Keratinocyte (primary cell): ENCODE measurements at places on chromosomes 1 and 21. TPM values are rescaled to one million over a fixed set of nuclear protein-coding genes. Genes with fewer than 3 reads are reported as not detected.

Gene AADACL4
- not detected in 3 replicates for polyA plus RNA-seq

DNA sequence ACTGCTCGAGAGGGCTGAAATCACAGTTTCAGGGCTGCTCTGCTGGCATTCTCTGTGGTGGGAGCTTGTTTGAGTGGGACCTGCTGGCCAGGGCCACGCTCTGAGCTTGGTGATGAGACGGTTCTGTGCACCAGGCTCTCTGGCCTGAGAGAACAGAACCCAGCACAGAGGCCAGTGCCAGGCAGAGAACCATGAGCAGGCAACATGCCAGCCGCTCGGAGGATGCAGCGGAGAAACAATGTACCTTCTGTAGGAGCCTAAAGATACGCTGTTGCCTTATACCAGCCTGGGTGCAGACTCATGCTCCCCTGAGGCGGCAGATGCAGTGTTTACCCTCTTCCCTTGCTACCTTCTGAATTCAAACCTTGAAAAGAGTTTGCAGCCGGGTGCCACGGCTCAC, 10.0 kb downstream of the C2CD2 start:
- no peaks in the 10 kb centered on the region for H3K27me3 ChIP-seq
- no peak for DNase-seq
- H3K27ac ChIP-seq: no peak overlapping the region
- peaks cover 10% of the 10 kb centered on the region for H3K36me3 ChIP-seq

Gene KRTAP10-10
- not detected in 3 replicates for polyA plus RNA-seq

Gene NBPF19
- polyA plus RNA-seq: 4.4 to 9.4 TPM (median 7.7 TPM) in 3 replicates

Gene RSPH1
- 0.50 to 0.84 TPM (median 0.50 TPM) in 3 replicates for polyA plus RNA-seq

DNA sequence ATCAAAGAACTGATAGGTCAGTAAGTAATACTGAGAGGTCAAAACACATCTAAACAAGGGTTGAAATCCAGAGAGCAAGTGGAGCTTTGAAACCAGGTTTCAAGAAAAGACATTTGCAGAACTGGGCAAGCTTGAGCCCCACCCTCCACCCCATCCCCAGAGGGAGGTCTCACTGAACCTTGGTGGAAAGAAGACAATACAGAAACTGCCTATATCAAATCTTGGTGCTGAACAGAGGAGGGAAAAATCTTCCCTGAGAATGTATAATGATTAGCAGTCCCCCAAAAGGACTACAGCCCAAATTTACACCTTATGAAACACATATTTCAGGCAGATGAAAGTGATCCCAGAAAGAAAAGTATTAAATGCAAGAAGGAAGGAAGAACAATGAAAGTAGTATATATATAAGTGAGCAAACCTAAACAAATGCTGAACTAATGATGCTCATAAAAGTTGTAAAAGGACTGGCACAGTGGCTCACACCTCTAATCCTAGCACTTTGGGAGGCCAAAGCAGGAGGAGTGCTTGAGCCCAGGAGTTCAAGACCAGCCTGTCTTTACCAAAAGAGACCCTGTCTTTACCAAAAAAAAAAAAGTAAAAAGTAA, 12.4 kb downstream of the ZBTB17 start:
- peaks cover 6% of the 10 kb centered on the region for H3K36me3 ChIP-seq
- DNase-seq: no peak
- no peak overlapping the region for H3K4me3 ChIP-seq
- H3K4me1 ChIP-seq: peaks cover 9% of the 10 kb centered on the region
- H3K27me3 ChIP-seq: no peaks in the 10 kb centered on the region

GRCh38 chr21:18000981-18001686, 182.0 kb upstream of the C21orf91 start:
- H3K4me1 ChIP-seq: no peaks in the 10 kb centered on the region
- no peaks in the 10 kb centered on the region for H3K36me3 ChIP-seq

DNA sequence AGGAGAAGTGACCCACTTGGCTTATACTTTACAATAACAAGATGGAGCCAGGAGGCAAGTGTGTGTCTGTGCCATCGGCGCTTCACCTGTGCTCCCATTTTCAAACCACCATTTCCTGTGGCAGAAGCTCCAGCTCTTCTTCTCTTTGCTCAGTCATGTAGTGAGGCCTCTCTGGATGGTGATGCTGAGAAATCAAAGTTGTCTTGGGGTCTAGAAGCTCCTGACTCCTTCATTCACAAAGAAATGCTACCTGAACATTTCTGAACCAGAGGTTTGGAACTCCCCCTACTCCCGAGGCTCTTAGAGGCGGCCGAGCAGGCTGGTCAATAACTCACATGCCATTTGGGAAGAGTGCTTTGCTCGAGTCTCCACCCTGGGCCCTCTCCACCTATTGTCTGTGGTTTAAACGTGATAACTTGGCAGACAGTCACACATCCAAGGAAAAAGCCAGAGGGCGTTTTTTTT, 18.0 kb downstream of the SLAMF1 start:
- H3K27me3 ChIP-seq: peaks cover 10% of the 10 kb centered on the region
- H3K36me3 ChIP-seq: no peaks in the 10 kb centered on the region
- H3K4me1 ChIP-seq: no peaks in the 10 kb centered on the region
- no peak for DNase-seq

DNA sequence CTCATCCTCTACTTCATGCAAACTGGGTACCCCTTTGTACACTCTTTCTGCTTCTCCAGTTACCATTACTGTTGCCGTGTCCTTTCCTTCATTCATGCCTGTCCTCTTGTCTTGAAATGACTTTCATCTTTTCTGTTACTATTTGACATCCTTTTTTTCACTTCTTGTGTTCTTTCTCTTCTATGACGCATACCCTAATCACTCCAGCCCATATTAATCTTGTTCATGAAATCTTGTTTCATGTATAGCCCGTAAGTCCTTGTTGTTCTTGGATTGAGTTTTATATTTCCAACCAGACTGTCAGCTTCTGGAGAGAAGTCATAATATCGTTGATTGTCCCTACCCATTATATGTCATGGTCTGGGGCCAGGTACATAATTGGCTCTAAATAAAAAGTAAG, 126.1 kb downstream of the NOS1AP start:
- H3K36me3 ChIP-seq: no peaks in the 10 kb centered on the region
- peaks cover 4% of the 10 kb centered on the region for H3K27me3 ChIP-seq
- H3K4me1 ChIP-seq: peaks cover 4% of the 10 kb centered on the region
- no peak overlapping the region for H3K4me3 ChIP-seq

- H3K27ac ChIP-seq: no peak overlapping the region
- H3K36me3 ChIP-seq: no peaks in the 10 kb centered on the region
- no peak for DNase-seq
- H3K4me3 ChIP-seq: no peak overlapping the region
- no peaks in the 10 kb centered on the region for H3K4me1 ChIP-seq
Observed at GRCh38 chr1:83098131-83098530, 900.8 kb downstream of the TTLL7 start.

DNA sequence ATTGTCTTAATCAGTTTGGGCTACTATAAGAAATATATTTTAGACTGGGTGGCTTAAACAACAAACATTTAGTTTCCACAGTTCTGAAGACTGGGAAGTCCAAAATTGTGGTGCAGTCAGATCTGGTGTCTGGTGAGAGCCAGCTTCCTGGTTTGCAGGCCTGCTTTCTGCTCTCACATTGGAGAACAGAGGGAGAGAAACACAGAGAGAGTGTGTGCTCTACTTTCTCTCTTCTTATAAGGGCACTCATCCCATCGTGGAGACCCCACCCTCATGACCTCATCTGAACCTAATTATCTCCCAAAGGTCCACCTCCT, 4.1 kb downstream of the LEPR start:
- no peak for DNase-seq
- peaks cover 57% of the 10 kb centered on the region for H3K4me1 ChIP-seq
- peak overlapping the region; percentile 96 for H3K27ac ChIP-seq
- H3K36me3 ChIP-seq: peaks cover 7% of the 10 kb centered on the region
- H3K4me3 ChIP-seq: no peak overlapping the region
- H3K27me3 ChIP-seq: no peaks in the 10 kb centered on the region

Gene CLCNKB
- polyA plus RNA-seq: 0.10 TPM in 1 of 3 replicates, not detected in the others

DNA sequence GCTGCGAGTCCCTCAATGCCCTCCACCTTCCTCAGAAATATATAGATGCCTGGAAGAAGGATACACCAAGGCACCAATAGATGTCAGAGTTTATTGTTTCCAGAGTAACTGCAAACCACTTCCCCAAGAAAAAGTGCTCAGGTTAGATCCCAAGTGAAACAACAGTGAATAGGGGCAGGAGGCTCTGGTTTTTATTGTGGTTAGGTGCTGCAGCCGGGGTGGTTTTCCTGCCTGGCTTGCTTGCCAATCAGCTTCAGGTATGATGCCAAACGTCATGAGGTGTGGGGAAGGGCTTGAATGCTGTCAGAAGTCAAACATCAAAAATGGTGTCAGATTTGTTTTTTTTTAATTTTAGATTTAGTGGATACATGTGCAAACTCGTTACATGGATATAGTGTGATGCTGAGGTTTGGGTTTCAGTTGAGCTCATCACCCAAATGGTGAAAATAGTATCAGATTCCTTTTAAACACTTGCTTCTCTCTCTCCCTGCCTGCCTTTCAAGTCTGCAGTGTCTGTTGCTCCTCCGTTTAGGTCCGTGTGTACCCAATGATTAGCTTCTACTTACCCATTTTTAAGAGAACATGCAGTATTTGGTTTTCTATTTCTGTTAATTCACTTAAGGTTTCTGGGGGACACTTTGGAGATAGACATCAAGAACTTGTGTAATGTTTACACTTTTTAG, 1317.0 kb downstream of the MRPL39 start:
- no peak overlapping the region for H3K4me3 ChIP-seq
- DNase-seq: no peak
- no peak overlapping the region for H3K27ac ChIP-seq
- H3K4me1 ChIP-seq: no peaks in the 10 kb centered on the region

DNA sequence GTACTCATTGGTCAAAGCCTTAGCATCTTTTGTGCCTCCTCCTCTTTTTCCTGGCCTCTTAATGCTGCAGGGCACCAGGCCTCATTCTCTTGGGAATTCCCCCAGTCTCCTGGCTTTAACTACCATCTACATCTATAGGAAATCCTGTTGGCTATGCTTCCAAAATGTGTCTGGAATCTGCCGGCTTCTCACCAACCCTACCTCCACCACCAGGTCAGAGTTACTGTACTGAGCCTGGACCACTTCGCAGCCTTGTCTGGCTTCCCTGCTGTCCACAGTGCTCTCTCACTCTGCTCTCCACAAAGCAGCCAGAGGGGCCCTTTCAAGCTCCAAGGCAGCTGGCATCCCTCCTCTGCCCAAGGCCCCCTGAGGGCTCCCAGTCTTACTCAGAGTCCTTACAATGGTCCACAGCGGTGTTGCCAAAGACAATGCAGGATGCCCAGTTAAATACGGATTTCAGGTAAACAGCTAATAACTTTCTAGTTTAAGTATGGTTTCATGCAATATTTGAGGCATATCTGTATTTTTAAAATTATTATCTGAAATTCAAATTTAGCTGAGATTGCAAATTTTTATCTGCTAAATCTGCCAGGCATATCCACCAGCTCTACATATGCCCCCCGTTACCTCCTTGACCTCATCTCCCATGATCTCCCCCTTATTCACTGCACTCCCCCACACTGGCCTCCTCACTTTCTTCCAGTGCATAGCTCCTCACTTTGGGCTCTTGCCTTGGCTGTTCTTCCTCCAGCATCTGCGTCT, 34.5 kb upstream of the FAM163A start:
- no peaks in the 10 kb centered on the region for H3K4me1 ChIP-seq
- H3K27me3 ChIP-seq: no peaks in the 10 kb centered on the region
- no peaks in the 10 kb centered on the region for H3K36me3 ChIP-seq
- no peak for DNase-seq
- no peak overlapping the region for H3K4me3 ChIP-seq
- H3K27ac ChIP-seq: no peak overlapping the region

- no peak overlapping the region for H3K4me3 ChIP-seq
- DNase-seq: no peak
- H3K36me3 ChIP-seq: no peaks in the 10 kb centered on the region
- no peak overlapping the region for H3K27ac ChIP-seq
Observed at GRCh38 chr1:163298365-163298764, 23.4 kb upstream of the NUF2 start.

Gene DNAI4
- 1.4 to 4.1 TPM (median 3.7 TPM) in 3 replicates for polyA plus RNA-seq

Gene IVL
- 61.1 to 231 TPM (median 89.2 TPM) in 3 replicates for polyA plus RNA-seq

DNA sequence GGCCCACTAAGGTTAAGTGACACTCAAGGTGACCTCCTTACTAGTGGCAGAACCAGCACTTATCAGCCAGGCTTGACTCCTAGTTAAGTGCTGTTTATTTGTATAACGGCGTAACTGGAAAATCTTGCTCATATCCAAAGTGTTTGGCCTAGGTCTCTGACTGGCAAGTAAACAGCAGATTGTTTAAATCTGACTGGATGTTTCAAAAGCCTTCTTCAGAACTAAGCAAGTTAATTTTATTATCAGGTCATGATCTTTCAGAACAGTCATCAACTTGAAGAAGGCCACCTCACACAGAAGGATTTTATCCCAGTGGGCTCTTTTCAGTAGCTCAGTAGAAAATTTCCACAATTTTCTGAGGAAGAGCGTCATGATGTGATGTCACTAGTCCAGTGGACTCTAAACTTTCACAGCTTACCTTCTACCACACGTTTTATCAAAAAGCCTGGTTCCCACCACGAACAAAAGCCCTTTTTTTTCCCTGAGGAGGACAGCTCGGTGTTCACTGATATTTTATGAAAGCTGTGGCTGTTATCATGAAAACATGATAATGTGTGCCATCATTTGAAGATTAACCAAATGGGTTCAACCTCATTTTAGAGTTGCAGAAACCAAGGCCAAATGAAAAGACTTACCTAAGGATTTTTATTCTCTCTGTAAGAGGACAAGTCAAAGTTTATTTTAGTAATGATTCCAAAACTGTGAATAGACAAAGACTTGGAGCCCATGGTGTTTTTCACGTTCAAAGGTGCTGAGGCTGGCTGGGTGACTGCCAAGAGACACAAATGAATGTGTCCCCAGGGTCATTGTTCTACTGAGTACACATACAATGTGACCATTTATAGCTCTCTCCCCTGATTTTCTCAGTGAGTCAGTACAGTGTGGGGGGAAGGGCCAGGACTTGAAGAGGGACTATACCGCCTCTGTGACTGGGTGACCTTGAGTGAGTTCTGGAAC, 9.1 kb downstream of the SGIP1 start:
- DNase-seq: no peak
- no peaks in the 10 kb centered on the region for H3K27me3 ChIP-seq
- H3K4me1 ChIP-seq: peaks cover 18% of the 10 kb centered on the region
- no peak overlapping the region for H3K27ac ChIP-seq
- H3K4me3 ChIP-seq: no peak overlapping the region
- H3K36me3 ChIP-seq: no peaks in the 10 kb centered on the region

Gene DRAXIN
- not detected in 3 replicates for polyA plus RNA-seq

Gene PDE4DIP
- 31.3 to 35.1 TPM (median 31.5 TPM) in 3 replicates for polyA plus RNA-seq

DNA sequence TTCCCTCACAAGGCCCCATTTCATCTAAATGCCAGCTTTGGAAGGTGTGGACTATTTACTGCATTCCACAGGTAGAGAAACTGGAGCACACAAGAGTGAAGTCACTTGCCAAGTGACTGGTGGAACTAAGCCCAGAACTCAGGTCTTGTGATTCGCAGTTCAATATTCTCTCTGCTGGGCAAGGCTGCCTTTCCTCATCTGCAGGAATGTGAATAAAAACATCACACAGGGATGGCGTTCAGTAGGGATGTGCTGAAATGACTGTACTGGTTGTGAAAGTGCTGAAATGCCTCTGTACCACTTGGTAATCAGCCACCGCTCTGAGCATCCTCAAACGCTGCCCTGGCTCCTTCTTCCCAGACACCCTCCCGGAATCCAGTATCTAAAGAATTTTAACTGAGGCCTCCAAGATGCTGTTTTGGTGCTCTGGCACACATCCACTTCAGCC, 145.6 kb downstream of the HIVEP3 start:
- peaks cover 5% of the 10 kb centered on the region for H3K4me1 ChIP-seq
- no peak for DNase-seq
- H3K27me3 ChIP-seq: peaks cover 6% of the 10 kb centered on the region
- H3K36me3 ChIP-seq: no peaks in the 10 kb centered on the region
- no peak overlapping the region for H3K27ac ChIP-seq
- H3K4me3 ChIP-seq: no peak overlapping the region

Gene FCRL1
- not detected in 3 replicates for polyA plus RNA-seq

- no peak overlapping the region for H3K4me3 ChIP-seq
- H3K36me3 ChIP-seq: peaks cover 9% of the 10 kb centered on the region
- no peaks in the 10 kb centered on the region for H3K27me3 ChIP-seq
- H3K27ac ChIP-seq: peak overlapping the region; percentile 89
Observed at GRCh38 chr1:9766759-9767442, 56.9 kb downstream of the CLSTN1 start.
